ENCODE measurements at places on chromosomes 3 and 15. TPM values are rescaled to one million over a fixed set of nuclear protein-coding genes. Genes with fewer than 3 reads are reported as not detected.

GRCh38 chr15:94145046-94145445 lies 86.3 kb upstream of the MCTP2 start:
- DNase-seq = no peak

PCNP gene
- 97.0 TPM for total RNA-seq

C3orf22 gene
- total RNA-seq = not detected

ITGA11 gene
- total RNA-seq = 0.12 TPM
